WTC11 (cell line): ENCODE measurements at places on chromosomes 5 and 9.

GRCh38 chr5:59866661-59867060 lies 26.9 kb downstream of the PDE4D start:
- DNase-seq, result no peak

DNA sequence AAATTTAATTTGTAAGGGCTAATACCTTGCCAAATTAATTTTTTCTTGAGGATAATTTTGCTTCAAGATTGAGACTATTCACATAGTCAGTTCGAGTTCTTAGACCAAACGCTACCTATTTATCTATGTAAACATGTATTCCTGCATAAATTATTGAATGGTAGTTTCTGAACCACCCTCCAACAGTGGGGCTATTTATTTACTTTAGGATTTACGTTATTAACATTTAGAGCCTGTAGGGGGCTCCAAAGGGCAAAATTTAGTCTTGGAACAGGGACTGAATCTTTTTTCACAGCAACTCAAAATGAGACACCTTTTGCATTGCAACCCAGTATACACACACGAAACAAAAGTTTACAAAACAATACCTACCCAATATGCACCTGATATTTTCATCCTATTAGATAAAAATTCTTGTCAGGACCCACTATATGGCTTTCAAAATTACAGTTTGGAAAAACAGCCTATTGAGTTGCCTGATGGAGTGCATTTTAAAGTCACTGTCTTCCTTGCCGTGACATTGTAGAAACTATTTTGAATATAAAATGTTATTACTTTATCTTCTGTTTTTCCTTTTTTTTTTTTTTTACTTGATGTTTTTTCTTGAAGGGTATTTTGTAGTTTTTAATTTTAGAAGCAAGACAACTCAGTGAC lies 47.1 kb upstream of the POU4F3 start:
- no peak for DNase-seq

GRCh38 chr5:114957384-114957783 lies 212.3 kb downstream of the TRIM36 start:
- DNase-seq, result no peak

DNA sequence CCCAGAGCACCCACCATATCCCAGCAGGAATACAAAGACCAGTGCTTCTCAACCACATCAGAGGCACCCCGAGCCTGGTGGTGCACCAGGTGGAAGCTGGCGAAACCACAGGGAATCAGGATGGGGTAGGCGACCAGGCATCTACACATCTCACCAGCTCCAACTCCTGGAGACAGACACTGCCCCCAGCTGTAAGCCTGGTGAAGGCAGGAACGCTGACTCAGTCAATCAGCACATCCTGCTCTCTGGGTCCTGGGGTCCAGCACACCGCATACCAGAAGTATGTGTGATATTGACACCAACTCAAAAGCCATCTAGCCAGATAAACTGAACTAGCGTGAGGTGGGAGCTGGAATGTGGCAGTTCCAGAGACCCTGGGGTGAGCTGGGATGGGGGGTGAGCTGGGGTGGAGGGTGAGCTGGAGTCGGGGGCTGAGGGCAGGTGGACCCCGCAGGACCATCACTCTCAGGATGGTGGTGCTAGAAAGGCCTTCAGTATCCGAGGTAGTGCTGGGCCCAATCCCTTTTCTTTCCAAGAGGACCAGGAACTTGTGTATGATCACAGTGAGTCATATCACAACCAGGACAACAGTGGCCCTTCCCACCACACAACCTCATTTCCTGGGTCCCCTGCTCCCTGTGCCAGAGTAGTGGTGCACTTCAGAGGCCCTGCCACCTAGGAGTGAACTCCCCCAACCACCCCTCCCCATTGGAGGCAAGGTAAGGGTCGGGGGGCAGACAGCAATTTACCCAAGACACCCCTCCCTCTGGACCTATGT lies 2.5 kb downstream of the DBN1 start:
- no peak for DNase-seq

GRCh38 chr5:135376961-135377624 lies 21.9 kb downstream of the MACROH2A1 start:
- DNase-seq, result no peak

GRCh38 chr5:53463909-53464621 lies 16.4 kb upstream of the FST start:
- DNase-seq, result no peak

DNA sequence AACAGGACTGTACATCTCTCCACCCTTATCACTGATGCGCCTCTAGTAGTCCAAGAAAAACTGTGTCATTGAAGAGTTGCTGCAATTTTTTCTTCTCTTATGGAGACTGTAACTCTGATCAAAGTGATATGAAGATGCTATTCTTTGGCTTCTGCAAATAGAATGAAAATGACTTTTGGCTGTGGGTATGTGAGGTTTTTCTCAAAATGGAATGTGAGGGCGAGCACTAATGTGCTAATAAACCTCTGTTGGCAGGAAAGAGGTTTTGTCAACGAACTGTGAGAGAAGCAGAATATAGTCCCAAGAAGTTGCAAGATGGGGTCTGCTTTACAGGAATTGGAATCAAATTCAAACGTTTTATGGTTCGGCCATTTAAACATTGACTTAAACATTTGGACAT lies 252.0 kb upstream of the GAS1 start:
- DNase-seq, result no peak

DNA sequence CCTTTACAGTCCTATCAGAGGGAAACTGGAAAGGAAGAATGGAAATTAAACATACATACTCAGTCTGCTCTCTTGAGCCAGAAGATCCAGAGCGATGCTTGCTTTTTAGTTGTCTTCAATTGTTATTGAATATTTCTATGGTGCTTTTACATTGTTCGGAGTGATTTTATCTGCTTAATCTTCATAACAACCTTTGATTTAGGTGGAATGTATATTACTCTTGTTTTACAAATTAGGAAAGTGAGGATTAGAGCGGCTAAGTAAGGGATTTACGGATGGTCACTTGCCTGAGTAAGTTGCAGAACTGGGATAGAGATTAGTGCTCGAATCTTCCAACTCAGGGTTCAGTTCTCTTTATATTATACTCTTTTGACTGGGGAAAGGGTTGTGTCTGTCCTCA lies 69.1 kb downstream of the PBX3 start:
- DNase-seq, result no peak

DNA sequence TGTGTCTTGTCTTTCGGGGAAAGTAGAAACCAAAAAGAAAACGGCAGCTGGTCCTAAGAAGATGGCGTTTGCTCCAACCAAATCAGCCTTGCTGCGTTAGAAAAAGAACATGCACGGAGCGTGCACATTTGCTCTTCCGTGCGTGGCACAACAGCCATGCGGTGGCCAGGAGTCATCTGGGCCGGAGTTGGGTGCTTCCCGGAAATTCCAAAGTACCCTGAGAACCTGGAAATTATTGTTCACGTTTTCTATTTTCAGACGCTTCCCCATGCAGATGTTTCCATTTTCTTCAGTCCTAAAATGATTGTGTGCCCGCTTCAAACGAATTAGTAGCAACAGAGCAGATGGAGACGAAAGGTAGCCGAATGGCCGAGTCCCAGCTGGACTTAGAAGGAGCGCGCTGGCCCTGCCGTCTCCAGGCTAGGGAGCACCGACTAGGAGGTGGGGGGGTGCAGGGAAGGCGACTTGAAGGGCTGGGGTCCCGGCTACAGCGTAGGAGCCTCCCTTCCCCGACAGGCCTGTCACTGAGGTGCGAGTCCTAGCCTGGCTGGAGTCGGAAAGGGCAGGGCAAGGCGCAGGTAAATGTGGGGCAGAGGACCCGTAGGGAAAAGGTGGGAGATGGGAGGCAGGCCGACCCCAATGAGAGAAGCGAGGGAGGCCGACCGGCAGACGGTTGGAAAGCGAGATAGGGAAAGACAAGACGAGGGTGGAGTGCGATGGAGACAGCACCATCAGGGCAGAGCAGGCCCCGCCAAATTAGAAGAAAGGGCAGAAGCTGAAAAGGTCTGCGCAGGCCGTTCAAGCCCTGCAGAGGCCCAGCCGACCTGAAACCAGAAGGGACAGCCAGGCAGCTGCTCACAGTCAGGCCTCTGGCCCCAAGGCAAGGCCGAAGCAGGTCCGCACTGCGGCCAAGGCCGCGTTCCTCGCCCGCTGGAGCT lies 1.4 kb downstream of the BARX1 start:
- DNase-seq, result peak; percentile 36

DNA sequence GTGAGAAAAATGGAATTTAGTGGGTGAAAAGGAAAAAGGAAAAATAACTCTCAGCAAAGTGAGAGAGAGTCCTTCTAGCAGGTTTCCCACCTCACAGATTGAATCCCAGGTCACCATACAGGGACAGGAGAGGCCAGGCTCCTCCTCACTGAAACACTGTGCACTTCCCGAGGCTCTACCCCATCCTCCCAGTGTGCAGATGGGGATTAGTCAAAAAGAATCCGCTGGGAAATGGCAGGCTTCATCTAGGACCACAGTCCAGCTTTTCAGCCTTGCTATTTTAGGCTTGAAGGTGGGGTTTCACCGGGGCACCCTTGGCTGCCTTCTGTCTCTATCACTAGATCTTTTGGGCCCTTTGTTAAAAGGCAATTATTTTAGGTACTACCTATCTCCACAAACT lies 47.8 kb downstream of the YIPF5 start:
- no peak for DNase-seq

- DNase-seq, result no peak
These were observed 223.5 kb downstream of the SH3GL2 start for GRCh38 chr9:17802249-17802857.

GRCh38 chr5:140882591-140882899 lies 621 bp downstream of the PCDHA13 start:
- peak; percentile 69 for DNase-seq

DNA sequence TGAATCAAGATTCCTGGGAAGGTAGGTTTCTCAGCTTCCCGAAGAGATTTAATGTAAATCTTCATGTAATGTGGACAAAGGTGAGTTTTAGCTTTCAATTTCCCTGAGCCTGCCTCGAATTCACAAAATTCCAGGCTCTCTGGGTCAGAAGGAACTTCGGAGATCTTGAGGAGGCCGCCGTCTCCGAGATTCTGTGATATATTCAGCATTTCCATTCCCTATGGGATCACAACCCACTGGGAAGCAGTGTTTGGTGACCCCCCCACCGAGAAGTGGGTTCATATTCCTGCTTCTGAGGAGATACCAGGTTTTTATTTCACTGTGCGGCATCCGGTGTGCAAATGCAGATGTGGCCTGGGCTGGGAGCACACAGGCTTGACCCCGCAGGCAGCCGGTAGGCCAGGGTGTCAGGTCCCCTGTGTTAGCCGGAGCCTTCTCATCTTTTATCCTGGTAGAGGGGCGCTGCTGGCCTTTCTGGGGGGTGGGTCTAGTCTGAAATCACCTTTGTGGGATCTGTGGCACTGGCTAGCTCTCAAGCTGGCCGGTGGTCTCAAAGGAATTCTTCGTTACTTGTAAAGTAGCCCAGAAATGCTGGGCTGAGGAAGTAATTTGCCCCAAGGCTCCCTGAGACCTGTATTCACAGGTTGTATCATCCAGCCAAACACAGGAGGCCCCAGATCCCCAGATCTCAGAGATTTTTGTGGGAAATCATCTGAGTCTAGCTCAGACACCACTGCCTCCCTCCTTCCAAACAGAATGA lies 1.4 kb downstream of the PLEKHG4B start:
- DNase-seq, result no peak

- no peak for DNase-seq
These were observed 46.2 kb upstream of the KIF2A start for GRCh38 chr5:62259699-62260250.

DNA sequence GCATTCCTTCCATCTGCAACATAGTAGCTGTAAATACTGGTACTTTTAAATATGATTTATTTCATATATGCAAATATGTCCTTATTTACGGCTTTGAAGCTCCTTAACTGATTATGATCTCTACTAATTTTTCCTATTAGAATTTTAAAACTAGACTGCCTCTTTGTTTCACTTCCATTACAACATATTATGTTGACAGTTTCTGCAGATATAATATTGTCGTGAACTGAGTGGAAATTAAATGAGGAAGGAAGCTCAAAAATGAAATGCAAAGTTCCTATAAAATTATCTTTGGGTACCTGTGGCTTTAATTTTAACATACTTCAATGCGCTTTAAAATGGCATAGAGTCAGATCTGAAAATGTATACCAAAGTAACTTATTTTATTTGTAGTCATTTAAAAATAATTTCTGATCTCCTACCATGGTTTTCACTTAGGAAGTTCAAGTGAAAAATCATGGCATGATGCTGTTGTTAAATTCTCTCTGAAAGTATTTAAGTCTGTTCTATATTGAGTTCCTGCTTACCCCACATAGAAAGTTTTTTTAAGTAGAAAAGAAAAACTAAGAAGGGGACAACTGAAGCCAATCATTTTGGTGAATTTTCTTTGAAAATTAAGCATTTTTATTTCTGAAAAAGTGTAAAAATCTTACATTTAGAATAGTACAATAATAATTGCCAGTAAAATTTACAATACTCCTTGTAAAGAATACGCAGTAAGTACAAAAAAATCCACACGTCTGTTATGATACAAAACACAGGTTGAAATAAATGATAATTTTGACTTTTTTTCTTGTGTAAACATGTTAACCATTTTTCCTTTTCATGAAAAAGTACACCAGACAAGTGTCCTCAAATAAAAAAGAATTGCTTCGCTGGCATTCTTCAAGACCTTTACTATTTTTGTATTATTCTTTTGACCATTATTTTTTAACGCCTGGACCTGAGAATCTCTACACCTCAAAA lies 2.6 kb downstream of the FOXD1 start:
- DNase-seq, result no peak

- DNase-seq, result no peak
These were observed 70.0 kb upstream of the KLF4 start for GRCh38 chr9:107559494-107560086.

DNA sequence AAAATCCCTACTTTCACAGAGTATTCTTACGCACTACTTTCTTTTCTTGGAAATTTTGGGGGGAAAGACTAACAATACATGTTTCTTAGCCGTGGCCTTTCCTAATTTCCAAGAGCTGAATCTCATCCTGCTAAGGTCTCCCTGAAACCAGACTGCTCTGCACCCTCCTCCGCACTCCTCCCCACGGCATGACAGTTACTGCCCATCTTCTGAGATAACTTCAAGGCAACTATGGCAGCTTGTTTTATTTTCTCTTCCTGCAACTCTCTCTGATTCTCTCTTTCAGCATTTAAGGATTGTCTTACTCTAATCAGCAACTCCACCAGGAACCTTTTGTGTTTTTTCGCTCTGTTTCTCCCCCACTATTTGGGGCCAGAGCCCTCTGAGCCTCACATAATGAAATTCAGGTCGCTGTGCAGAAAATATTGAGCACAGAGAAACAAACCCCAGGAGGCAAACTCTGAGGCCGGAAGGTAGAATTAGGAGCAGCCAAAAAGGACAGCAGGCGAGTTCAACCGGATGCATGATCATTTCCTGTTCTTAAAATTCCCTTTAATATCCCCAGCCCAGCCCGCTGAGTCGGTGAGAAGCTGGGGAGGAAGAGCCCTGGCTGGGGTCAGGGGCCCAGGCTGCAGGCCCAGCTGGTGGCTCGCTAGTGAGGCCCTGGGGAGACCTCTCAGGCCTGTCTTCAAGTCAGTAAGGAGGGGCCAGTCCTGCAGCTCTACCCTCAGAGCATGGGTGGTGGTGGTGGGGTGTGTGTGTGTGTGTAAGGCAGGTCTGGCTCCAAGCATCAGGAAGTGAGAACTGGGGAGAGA lies 213.6 kb upstream of the S1PR3 start:
- no peak for DNase-seq

- no peak for DNase-seq
These were observed 8.9 kb upstream of the LNPEP start for GRCh38 chr5:96927008-96927407.

GRCh38 chr5:172385707-172386106 lies 68.6 kb downstream of the SH3PXD2B start:
- no peak for DNase-seq
